Naive B cell (primary cell): ENCODE measurements at places on chromosomes 7 and 10. TPM values are rescaled to one million over a fixed set of nuclear protein-coding genes. Genes with fewer than 3 reads are reported as not detected.

- H3K4me1 ChIP-seq = peaks cover 33% of the 10 kb centered on the region
- H3K36me3 ChIP-seq = peaks cover 12% of the 10 kb centered on the region
- H3K27ac ChIP-seq = no peak overlapping the region
- no peaks in the 10 kb centered on the region for H3K27me3 ChIP-seq
These were observed 1.3 kb downstream of the DDX50 start for GRCh38 chr10:68902382-68902781.

GRCh38 chr7:151540146-151540545 lies 20.5 kb upstream of the RHEB start:
- peaks cover 61% of the 10 kb centered on the region for H3K27me3 ChIP-seq
- H3K36me3 ChIP-seq = peaks cover 10% of the 10 kb centered on the region
- no peak overlapping the region for H3K4me3 ChIP-seq
- no peaks in the 10 kb centered on the region for H3K4me1 ChIP-seq
- DNase-seq = no peak

DNA sequence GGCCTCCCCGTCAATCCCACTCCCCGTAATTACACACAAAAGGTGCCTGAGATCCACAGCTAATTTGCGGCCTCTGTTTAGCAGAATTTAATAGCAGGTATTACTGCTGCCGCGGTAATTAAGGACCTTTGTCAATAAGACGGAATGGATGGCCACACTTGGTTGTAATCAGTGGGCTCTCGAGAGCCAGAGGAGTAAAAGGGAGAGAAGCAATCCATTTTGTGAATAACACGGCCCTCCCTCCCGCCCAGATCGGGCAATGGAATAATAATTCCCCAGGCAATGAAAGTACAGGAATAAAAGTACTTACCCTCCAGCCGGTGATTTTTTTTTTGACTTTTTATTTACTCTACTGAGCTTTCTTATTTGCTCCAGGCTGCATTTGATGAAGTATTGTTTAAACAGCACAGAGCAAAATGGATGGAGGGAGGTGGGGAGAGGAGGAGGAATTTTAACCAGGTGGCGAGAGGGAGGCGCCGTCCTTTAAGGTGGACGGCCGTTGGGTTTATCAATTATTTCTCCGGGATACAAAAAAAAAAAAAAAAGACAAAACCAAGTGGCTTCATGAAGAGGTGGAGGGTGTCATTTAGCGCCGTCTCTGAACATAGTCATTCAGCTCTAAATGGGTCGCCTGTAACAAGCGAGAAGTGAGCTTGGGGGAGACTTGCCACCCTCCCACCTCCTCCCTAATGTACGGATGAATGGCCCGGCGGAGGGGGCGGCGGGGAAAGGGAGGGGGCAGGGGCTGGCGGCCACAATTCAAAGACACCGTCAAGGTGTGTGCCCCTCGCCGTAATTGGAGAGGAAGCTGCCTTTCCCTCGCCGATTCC lies 120.3 kb downstream of the BUB3 start:
- H3K36me3 ChIP-seq = peaks cover 15% of the 10 kb centered on the region
- H3K27me3 ChIP-seq = peaks cover 36% of the 10 kb centered on the region
- no peaks in the 10 kb centered on the region for H3K4me1 ChIP-seq
- H3K27ac ChIP-seq = no peak overlapping the region
- DNase-seq = no peak

The CDHR1 gene
- polyA plus RNA-seq = not detected

The C10orf62 gene
- polyA plus RNA-seq = not detected
